ENCODE measurements at places on chromosomes 1 and 21.
A peak's percentile ranks its signal among the peaks of the same experiment; 100 is the strongest.

DNA sequence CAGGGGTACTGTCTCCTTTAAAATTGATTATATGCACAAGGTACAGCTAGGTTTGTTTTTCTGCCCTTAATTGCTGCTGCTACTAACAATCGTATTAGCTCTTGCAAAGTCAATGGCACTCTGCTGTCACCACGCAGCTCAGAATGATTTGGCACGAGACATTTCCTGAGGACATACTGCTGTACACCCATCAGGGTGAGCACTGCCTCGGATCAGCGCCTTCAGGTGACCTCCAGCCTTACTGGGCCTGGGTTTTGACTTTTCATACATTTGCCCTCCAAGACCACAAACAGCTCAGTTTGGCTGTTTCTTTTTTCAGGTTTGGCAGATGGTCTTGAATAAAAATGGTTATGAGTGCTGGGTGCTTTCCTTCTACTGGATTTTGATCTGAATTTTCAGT lies 110.9 kb downstream of the NTPCR start:
- DNase-seq = no peak

GRCh38 chr21:38923429-38923828 lies 117.7 kb downstream of the ETS2 start:
- no peak for DNase-seq

- DNase-seq = no peak
Measured at GRCh38 chr1:206700445-206701036, 15.8 kb downstream of the MAPKAPK2 start.

GRCh38 chr1:39266269-39266668 lies 61.8 kb downstream of the MACF1 start:
- peak; percentile 10 for DNase-seq

DNA sequence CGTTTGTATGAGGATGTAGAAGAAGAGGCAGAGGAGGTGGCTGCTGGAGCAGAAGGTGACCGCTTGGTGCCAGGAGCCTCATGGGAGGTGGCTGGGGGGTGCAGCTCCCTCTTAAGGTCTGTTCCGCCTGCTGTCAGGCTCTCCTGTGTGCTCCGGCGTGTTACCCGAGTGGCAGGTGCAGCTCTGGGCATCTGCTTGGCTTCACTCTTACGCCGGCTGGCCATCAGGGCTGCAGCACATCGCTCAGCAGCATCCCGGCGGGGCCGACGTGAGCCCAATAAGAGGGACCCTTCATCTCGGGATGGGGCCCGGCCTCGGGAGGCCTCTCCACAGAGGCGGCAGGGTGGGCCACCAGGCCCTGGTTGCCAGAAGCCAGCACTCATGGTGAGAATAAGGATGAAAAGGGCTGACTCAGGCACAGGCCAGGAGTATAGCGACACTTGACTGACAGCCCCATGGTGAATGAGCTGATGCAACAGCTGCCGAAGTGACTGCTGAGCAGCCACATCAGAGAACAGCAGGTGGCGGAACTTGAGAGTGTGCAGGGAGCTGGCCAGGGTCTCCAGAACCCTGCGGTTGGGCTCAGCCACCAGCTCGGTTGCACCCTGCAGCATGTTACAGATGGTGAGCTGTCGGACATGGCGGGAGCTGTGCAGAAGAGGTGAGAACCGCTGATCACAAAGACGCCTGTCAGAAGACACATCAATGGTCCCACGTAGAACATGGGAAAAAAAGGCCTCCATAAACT lies 17.5 kb downstream of the LRRC41 start:
- no peak for DNase-seq

DNA sequence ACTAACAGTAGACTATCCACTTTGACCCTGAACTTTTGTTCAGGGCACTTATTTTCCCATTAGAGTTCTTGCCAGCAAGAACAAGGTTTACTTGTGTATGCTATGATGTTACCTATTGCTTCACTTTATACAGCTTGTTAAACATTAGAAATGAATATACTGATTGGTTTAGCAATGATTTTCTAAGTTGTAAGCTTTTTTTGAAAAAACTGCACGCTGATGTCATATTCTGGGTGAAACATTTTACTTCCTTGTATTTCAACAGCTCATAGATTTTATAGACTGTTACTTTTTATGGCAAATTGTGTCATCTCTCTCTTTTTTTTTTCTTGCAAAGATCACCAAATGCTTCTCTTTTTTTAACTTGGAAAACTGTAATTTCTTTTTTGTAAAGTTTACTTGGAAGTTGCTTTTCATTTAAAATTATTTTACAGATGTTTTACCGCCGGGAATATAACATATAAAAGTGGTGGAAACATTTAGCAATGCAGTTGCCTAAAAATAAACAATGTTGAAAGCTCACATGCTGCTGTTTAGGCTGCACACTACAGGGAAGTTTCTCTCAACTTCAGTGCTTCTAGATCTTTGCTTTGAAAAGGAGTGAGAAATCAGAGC lies 215.3 kb upstream of the NFIA start:
- DNase-seq = no peak

DNA sequence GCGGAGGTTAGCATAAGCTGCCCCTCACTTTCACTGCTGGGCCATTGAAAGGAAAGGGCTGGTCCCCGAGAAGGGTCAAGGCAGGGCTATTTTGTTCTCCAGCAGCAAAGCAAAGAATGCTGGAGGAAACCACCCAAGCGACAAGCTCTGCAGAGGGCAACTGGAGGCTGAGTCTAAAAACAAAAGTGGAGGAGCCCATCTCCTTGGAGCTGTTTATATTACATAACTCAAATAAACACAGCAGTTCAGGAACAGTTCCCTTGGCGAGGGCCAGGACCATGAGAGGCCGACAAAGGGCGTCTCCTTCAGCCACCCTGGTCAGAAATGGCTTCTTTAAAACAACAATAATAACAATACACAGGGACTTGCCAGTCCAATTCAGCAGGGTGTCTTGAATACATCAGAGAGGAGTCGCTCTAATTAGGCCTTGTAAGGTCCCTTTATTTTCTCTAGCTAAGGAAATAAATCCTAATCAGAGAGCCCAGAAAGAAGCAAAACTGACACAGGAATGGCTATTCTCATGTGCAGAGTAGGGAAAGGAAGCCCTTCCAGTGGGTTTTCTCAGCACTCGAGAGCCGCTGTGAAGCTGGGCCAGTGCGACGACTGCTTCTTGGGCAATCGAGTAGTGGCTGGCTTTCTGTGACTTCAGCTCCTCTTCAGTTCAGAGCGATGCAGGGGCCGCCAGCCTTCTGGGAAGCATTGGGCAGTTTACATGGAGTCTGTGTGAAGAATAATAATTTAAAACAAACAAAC lies 57.0 kb upstream of the TARBP1 start:
- no peak for DNase-seq

DNA sequence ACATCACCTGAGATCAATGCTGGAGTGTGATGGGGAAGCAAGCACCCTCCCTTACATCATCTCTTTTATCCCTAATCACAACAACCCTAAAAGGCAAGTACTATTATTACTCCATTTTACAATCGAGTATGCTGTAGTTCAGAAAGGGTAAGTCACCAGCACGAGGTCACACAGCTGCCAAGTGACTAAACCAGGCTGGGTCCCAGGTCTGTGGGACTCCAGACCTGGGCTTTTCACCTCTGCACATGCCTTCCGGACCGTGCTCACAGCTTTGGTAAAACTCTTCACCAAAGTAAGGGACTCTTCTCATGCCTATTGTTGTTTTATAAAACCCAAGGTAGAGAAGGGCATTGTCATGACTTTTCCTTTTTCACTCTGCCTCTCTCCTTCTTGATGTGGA lies 130.9 kb downstream of the DMRTB1 start:
- DNase-seq = no peak

DNA sequence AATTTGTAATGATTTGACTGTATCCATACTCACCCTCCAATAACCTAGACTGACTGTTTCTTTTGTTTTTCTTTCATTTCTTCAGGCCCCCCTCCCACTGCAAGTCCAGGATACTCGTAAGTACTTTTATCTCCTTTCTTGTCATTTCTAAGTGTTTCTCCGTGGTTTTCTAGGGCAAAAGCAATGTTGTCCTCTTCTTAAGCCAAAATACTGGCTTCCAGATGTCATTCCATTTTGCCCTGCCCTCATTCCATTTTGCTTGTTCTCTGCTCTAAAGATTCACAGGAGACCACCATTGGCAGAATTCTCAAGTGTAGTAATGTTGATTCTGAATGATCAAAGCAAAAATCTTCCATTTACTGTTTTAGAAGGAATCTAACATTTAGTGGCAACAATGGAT lies 152.8 kb upstream of the UBE2U start:
- no peak for DNase-seq

DNA sequence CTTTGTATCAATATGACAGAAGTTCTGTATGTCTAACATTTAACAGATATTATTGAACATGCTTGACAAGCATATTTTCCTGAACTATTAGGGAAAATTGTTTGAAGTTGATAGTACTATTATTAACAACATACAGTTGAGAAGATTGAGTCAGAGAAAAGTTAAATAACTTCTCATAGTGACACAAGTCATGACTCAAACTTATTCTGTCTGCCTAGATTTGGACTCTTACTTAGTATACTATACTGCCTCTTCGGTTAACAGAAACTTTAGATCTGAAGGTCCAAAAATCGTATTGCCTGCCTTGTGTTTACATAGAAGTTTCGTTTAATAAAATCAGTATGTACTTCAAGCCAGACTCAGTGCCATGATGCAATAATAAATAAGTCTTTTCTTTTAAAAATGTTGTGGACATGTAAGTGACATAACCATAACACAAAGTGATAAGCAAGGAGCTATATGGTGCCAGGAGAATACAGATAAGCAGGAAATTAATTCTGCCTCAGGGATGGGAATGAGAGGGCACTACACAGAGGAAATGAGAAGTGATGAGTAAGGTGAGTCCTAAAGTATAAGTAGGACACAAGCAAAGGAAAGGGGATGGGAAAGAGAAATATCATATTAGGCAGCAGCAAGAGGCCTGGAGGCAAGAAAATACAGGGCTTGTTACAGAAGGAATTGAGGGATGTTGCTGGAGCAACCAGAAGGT lies 48.1 kb downstream of the LHX9 start:
- no peak for DNase-seq

- DNase-seq = peak; percentile 42
Measured at GRCh38 chr1:154213274-154213673, 7.1 kb upstream of the CFAP141 start.

DNA sequence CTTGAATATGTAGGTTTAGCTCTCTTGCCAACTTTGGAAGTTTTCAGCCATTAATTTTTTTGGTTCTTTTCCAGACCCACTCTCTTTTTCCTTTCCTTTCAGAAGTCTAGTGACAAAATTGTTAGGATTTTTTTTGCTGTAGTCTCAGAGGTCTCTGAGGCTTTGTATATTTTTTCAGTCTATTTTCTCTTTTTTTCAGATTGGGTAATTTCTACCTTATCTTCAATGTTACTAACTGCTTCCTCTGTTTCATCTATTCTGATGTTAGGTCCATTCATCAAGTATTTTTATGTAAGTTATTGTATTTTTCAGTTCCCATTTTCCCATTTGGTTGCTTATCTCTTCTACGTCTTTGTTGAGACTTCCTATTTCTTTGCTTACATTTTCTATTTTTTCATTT lies 15.7 kb downstream of the RGS2 start:
- DNase-seq = no peak

GRCh38 chr1:201330541-201330940 lies 46.9 kb downstream of the TNNT2 start:
- DNase-seq = no peak

DNA sequence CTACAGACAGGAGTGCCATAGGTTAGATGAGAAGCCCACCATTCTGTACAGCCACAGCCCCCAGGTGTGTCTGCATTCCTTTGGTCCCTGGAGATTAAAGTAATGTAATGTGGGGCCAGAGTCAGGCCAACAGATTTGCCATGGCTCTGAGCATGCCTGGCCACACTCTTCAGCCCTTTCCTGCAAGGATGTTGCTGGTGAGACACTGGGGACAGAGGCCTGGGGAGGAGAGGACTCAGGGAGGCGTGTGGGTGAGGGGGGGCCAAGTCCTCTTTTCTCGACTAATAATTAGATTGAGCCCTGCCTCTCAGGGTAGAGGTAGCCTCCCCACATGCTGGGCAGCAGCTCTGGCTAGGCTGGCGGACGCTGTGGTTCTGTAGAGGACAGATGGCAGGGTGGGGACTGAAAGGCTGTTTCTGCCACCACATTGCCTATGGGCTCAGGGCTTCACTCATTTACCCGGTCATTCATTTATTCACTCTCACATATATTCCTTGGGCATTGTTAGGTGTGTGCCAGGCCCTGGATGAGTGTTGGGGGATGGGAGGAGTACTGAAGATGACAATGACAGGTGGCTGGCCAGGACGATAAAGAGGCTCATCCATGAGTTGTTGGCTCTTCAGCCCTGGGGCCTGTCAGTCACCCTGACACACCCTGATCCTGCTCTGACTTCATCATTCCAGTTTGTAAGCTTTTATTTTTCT lies 7.1 kb upstream of the PRCC start:
- no peak for DNase-seq

- DNase-seq = no peak
Measured at GRCh38 chr1:66940981-66941380, 16.2 kb downstream of the MIER1 start.

DNA sequence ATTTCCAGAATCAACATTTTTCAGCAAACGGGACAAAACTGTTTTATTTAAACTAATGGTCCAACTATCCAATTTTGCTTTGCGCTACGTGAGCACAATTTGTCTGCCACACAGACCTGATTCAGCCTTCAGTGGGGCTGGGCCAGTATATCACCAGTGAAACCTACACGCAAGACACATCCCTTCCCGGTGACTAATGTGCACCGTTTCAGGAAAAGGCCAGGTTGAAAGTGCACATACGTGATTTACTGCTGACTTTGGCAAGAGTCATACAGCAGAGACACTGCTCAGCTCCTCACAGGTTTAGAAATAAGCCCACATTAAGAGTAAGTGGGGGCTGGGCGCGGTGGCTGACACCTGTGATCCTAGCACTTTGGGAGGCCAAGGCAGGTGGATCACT lies 5.1 kb upstream of the TMEM51 start:
- DNase-seq = no peak

GRCh38 chr21:40162075-40162474 lies 294.8 kb downstream of the PCP4 start:
- DNase-seq = no peak

DNA sequence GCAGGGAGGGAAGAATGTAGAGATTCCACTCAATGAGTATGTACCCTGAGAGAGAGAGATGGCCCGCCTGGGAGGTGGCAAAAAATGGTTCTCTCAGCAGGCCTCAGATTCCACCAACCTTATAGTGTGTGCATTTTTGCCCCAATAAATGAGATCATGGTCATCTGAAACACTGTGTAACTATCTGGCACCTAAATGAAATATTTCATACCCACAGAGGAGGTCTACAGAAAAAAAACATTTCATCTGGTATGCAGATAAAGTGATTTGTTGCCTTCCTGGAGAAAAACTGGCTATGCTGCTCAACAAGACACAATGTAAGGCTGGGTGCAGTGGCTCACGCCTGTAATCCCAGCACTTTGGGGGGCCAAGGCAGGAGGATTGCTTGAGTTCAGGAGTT lies 4.9 kb downstream of the TMCO2 start:
- no peak for DNase-seq

- no peak for DNase-seq
Measured at GRCh38 chr1:4131734-4132133, 231.7 kb upstream of the C1orf174 start.

- no peak for DNase-seq
Measured at GRCh38 chr1:226425004-226425378, 17.1 kb upstream of the PARP1 start.
